ENCODE measurements at places on chromosomes 12 and 14.

- no peak for DNase-seq
These were observed 10.1 kb downstream of the FGF6 start for GRCh38 chr12:4435537-4435936.

GRCh38 chr12:124493809-124494750 lies 73.3 kb downstream of the NCOR2 start:
- no peak for DNase-seq

GRCh38 chr14:95713596-95714371 lies at the start of gene TCL1A:
Gene TCL1A (minus strand): TSS chr14:95714125. CDS start chr14:95714066, 59 bp downstream.
- DNase-seq: no peak

GRCh38 chr14:20522332-20522731 lies 17.0 kb downstream of the RNASE10 start:
- no peak for DNase-seq

DNA sequence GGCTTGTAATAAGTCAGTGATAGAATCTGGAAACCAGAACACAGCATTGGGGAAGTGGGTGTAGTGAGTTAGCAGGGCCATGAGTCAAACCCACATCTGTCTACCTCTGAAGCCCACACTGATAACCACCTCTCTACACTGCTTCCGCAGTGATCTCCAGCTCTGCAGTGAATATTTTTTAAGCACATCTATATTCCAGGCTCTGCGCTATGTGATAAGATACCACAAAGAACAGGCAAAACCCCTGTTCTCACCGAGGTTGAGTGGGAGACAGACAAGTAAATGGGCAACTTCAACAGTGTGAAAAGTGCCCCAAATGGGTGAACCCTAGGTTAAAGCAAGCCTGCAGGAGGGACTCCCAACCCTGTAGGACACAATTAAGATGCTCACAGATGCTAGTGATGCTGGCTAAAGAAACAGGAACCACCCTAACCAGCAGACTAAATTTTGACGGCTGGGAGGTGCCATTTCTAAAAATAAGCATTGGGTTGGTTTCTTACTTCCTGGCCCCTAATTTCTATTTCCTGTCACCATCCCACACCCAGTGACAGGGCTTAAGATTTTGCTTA lies 375.0 kb downstream of the DPF3 start:
- DNase-seq: peak; percentile 78

DNA sequence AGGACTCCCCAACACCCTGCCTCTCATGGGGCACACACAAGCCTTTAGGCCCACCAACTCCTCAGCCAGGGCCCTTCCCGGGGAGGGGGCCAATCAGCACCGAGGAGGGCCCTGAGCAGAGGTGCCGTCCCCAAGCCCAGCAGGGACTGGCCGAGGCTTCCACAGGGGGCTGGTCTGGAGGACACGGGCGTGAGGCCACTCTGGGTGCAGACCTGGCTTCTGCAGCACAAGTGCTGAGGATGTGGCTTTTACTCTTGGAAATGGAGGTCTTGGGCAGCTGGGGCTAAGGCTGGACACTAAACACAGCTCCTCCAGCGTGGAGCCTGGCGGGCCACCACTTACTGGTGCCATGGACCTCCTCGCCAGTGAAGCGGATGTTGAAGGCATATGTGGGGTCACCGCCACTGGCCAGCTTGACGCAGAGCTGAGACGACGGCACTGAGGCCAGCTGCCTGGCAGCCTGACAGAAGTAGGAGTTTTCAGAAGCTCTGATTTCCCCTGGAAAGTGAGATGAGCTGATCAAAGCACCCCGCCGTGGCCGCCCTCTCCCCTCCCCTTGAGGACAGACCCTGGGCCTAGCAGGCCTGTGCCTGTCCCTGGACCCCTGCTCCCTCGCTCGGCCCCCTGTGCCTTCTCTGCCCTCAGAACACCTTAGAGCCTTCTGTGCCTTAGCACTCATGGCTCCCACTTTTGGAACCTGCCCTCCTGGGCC lies 44.0 kb downstream of the TRAFD1 start:
- DNase-seq: no peak

GRCh38 chr14:80850197-80850814 lies 91.2 kb downstream of the CEP128 start:
- peak; percentile 17 for DNase-seq

- DNase-seq: no peak
These were observed 78.8 kb upstream of the VRK1 start for GRCh38 chr14:96718407-96718806.

- no peak for DNase-seq
These were observed 12.0 kb upstream of the SINHCAF start for GRCh38 chr12:31337952-31338351.

GRCh38 chr12:101795013-101795412 lies 35.7 kb downstream of the GNPTAB start:
- DNase-seq: no peak

DNA sequence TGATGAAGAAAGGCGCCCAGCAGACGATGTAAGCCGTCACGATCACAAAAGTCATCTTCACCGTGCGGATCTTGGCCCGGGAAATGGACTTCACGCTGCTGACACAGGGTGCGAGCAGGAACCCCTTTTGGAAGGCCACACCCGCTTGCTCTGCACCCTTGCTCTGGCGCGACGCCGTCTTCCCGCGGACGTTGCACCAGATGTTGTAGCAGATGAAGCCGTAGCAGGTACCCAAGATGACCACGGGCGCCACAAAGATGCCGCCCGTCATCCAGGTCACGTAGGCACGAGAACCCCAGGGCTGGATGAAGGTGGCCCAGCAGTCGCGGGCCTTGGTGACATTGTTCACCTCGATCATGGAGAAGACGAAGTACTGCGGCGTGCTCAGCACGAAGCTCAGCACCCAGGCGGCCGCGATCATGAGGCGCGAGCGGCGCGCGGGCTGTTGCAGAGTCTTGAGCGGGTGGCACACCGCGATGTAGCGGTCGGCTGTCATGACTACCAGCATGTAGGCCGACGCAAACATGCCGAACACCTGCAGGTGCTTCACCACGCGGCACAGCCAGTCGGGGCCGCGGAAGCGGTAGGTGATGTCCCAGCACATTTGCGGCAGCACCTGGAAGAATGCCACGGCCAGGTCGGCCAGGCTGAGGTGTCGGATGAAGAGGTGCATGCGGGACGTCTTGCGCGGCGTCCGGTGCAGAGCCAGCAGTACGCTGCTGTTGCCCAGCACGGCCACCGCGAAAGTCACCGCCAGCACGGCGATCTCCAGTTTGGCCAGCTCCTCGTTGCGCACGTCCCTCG lies 890 bp downstream of the AVPR1A start:
- DNase-seq: no peak

GRCh38 chr12:131613678-131614077 lies 97.2 kb upstream of the SFSWAP start:
- DNase-seq: no peak

GRCh38 chr12:29751676-29752075 lies 32.1 kb downstream of the TMTC1 start:
- no peak for DNase-seq

GRCh38 chr12:114746297-114747011 lies 62.5 kb upstream of the TBX3 start:
- no peak for DNase-seq
